ENCODE measurements at places on chromosomes 6 and 20.
A peak's percentile ranks its signal among the peaks of the same experiment; 100 is the strongest.

DNA sequence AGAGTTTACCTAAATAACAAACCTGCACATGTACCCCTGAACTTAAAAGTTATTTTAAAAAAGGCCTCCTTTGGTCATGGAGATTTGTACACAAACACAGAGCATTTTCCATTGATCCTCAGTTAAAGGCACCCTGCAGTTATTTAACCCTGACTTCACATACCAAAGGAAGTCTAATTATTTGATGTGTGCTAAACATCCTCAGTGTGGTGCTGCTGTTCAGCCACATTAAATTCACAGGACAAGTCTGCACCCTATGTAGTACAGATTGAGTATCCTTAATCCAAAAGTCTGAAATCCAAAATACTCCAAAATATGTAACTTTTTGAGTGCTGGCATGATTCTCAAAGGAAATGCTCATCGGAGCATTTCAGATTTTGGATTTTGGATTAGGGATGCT, 21.4 kb downstream of the KCNQ5 start:
- DNase-seq, result no peak

- DNase-seq, result no peak
Observed at GRCh38 chr6:8624665-8625064, 189.3 kb upstream of the SLC35B3 start.

DNA sequence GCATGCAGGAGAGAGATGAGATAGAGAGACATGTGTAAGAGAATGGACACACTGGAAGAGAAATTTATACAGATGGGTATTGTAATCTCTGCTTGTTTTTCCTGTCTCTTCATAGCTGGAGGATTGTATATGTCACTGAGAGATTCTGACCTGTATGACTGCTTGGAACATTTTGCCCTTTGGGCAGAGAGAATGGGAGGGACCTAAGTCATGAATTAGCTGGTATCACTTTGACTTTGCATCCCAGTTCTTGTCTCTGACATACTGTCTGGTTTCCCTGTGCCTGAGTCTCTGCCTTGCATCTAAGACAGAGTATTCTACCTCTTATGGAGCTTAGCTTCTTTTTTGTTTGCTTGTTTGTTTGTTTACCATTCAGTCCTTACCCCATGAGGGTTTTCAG, 37.0 kb upstream of the ASCC3 start:
- DNase-seq, result no peak

- DNase-seq, result no peak
Observed at GRCh38 chr6:160103825-160104100, 17.9 kb upstream of the SLC22A1 start.

GRCh38 chr6:155418017-155418761, 37.5 kb downstream of the NOX3 start:
- peak; percentile 81 for DNase-seq

- DNase-seq, result no peak
Observed at GRCh38 chr20:31718952-31719643, 3.6 kb downstream of the BCL2L1 start.

- DNase-seq, result no peak
Observed at GRCh38 chr6:72286911-72287311, 335.0 kb upstream of the KCNQ5 start.

Data from CD4-positive, alpha-beta T cell treated with Interleukin-17A for 1 hour (primary cell).